ENCODE measurements at places on chromosomes 4 and X. TPM values are rescaled to one million over a fixed set of nuclear protein-coding genes. Genes with fewer than 3 reads are reported as not detected.

DNA sequence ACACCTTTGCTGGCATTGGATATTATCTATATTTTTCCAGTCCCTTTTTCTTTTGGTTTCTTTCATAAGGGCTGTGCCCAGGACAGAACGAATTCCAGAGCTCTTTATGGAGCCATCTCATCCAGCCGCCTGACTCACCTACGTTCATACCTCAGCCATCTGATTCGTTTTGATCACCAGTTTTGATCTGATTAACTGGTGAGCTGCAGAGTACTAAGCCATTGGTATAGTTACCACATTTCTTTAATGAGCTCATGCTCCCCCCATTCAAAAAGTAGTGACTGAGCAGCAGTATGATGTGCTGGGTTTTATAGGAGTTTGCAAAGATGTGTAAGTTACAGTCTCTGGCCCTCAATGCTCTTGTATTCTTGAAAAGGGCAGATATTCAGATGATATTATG lies 43.0 kb upstream of the CDKN2AIP start:
- DNase-seq, result no peak

DNA sequence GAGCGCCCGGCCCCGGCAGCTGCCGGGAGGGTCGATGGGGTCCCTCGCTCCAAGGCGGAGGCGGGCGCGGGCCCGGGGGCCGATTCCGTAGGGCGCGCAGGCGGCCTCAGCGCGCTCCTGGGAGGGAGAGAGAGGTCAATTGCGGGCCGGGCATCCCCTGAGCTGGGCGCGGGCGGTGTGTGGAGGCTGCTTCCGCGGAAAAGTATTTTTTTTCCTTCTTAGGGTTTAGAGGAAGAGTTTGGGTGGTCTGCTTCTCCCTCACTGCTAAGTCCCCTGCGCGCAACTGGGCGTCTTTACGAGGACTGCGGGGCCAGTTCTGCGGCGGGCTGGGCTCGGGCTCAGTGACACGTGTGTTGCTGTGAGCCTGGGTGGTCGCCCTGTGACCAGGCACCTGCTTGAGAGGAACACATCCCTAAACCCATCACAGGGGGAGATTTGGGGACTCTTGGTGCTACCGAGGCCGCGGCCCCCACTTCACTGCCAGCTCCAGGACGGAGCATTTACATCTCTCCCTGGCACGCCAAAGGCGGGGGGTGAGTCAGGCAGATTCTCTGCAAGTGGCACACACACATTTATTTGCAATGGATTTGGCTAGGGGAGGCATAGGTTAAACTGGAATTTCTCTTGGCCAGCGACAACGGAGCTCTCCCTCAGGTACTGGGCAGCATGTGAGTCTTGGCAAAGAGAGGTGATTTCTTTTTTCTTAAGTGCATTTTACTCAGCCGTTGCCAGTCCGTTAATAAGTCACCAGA lies 151.2 kb upstream of the SLC4A4 start:
- DNase-seq, result peak; percentile 45

- DNase-seq, result no peak
Measured at GRCh38 chr4:19936476-19936875, 315.2 kb upstream of the SLIT2 start.

The DKK2 gene
- total RNA-seq, result 0.75 TPM

- DNase-seq, result no peak
Measured at GRCh38 chr4:98481167-98481566, 177.2 kb downstream of the TSPAN5 start.

The PAK3 gene
- total RNA-seq, result 0.35 TPM

DNA sequence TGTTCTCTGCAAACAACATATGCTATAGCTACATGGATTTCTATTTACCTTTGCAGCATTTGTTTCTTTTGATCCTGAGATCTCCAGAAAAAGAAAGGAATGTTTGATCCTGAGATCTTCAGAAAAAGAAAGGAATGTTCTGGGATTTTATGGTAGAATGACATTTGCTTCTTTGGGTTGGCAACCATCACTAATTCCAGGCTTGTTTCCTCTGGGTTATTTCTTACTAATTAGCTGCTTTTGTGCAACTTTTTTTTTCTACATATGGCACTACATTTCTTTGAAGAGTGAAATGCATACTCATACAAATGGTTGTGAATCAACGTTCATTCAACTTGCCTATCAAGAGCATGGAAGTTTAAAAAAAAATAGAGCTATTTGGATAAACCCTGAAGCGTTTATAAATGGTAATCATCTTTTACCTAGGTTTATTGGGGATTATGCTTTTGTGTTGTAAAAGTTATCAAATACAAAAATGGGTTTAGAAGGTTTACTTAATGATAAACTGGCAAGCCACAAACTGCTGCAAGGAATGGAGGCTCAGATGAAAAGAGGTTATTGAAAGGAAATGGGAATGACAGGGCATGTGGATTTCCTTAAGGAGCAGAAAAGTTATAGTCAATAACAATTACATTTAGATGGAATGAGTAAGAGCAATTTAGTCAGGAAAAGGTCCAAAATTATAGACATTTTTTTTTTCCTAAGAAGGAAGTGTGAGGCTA lies 95.6 kb upstream of the PCDH18 start:
- no peak for DNase-seq
